GM12878 (cell line): ENCODE measurements at places on chromosomes 13 and 19.

DNA sequence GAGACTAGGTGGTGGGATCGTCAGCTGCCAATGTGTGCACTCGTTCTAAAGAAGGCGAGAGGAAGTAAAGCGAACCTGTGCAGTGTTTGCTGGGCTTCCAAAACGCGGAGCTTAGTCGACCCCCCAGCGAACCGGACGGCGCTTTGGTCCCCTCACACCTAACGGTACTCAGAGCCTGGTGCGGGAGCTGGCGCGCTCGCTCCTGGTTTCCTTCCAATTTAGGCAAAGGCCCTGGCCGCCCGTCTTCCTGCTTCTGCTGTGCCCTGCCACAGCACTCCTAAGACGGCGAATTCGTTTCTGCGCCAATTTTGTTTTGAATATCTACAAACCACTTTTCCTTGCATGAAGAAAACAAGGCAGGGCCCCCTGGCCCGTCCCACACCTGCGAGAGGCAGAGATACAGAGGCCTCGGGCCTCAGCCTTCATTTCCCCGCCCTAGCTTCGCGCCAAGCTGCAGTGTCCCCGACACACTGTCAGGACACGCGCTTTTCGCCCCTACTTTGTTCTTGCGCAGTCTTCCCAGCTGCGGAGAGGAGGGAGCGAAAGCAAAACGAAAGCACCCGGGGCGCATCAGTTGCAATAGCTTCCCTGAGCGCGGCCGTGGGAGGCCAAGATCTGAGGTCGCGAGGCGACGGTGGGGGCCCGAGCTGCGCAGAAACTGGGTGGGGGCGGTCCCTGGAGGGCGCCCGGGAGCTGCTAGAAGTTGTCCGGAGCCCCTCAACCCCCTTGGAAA, 111.9 kb downstream of the KCNRG start:
- DNase-seq = no peak

DNA sequence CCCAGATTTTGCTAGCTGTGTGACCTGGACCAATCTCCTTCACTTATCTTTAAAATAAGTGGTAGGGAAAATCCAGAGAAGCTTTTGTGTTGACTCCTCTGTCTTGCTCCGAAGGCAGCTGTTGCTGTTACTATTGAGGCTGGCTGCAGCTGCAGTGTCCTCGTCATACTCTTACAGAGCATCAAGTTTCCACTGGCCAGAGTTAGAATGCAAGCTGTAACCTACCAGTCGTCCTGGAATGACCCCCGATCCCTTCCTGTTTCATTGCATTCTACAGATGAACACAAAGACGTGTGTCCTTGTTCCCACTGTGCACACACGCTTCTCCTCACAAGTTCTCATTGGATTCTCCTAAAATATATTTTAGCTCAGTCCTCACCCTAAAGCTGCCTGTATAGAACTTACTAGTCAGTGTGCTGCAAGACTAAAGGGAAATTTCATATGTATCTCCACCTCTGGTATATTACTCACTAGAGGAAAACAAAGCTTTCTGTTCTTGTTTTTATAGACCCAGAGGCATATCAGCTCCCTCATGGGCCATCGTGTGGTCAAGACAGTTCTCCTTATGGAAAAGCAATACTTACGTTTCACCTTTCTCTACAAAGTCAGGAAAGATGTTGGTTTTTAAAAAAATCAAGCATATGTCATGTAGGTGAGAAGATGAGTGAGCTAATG, 589.8 kb downstream of the LMO7 start:
- DNase-seq = no peak

- no peak for DNase-seq
These were observed 6.1 kb upstream of the FXYD3 start for GRCh38 chr19:35109395-35110112.

- no peak for DNase-seq
These were observed 24.6 kb upstream of the F7 start for GRCh38 chr13:113080901-113081521.

DNA sequence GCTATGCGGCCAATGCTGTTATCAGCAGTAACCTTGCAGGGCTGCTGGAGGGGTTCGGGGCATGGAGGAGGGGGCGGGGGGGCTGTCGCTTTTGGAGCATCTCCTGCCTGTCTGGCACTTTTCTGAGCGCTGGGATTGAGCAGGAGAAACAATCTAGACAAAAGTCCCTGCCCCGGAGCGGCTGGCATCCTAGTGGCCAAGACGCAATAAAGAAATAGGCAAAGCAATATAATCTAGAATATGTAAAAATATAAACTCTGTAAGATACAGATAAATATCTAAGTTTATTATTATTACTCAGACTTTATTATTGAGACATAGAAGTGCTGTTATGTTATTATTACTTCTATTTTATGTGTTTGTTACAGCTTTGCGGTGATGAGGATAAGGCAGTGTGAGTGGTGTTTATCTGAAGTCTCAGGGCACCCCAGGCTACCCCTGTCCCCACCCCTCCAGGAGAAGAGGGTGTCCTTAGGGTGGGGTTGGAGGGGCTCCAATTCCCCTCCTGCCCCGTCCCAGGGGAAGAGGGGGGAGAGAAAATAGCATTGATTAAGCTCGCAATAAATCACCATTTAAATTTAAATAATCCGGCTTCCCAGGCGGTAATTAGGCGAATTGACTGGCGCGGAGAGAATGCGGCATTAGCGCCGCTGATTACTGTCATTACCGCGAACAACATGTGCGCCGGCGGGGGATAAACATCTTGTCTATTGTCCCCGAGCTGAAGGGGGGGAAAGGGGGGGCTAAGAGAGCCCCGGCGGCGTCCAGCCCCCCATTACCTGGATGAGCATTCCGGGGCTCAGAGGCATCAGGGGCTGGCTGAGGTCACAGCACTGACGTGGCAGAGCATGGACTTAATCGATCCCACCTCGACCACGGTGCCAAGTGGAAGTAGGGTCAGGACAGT, 3.2 kb downstream of the NPAS1 start:
- DNase-seq = no peak

GRCh38 chr19:22595918-22596341, 38.2 kb upstream of the ZNF492 start:
- DNase-seq = no peak

DNA sequence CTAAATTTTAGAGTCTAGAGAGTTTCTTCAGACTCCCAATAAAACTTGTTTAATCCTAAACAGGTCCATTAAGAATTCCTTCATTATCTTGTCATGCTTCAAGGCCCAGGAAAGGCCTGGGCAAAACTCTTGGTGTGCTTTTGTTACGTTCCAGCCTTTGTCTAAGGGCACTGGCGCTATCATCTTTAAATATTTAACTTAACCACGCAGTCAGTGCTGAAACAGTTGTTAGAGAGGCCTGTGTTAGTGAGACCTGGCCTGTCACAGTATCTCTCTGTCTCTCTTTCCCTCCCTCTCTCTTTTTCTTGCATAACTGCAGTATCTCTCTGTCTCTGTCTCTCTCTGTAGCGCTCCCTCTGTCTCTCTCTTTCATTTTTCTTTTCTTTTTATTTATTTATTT, 8.2 kb upstream of the OR1M1 start:
- DNase-seq = no peak
